CD4-positive, alpha-beta T cell (primary cell): ENCODE measurements at places on chromosomes 6 and 20. TPM values are rescaled to one million over a fixed set of nuclear protein-coding genes. Genes with fewer than 3 reads are reported as not detected.
A peak's percentile ranks its signal among the peaks of the same experiment; 100 is the strongest.

DNA sequence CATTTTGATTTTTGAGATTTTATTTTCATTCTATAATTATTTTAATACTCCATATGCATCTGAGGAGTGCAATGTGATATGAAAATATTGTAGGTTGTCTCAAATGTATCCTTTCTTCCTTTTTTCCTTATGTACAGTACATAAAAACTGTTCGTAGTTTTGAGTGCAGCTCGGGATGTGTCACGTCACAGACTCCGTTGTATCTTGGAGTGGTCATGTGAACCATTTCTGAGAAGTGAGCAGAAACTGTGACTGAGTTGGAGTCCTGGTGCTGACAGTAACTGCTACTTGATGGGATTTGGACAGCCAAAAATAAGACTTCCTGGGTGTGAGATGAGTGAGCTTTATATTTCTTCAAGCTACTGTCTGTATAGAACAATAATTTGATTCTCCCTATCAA is 761.4 kb upstream of the MAN1A1 start:
- H3K27ac ChIP-seq, result no peak overlapping the region
- no peaks in the 10 kb centered on the region for H3K4me1 ChIP-seq
- H3K4me3 ChIP-seq, result no peak overlapping the region

FAM50B gene
- total RNA-seq, result 2.8 TPM

- no peak overlapping the region for H3K27ac ChIP-seq
- DNase-seq, result no peak
- no peaks in the 10 kb centered on the region for H3K4me1 ChIP-seq
- H3K4me3 ChIP-seq, result no peak overlapping the region
- no peaks in the 10 kb centered on the region for H3K36me3 ChIP-seq
- H3K27me3 ChIP-seq, result no peaks in the 10 kb centered on the region
Measured at GRCh38 chr20:1844325-1845162, 50.7 kb upstream of the SIRPA start.

SLC32A1 gene
- not detected for total RNA-seq

GRCh38 chr20:37714978-37715672 is 21.3 kb downstream of the CTNNBL1 start:
- H3K4me1 ChIP-seq, result no peaks in the 10 kb centered on the region
- H3K27me3 ChIP-seq, result no peaks in the 10 kb centered on the region
- H3K36me3 ChIP-seq, result peaks cover 2% of the 10 kb centered on the region
- H3K27ac ChIP-seq, result no peak overlapping the region

TBXT gene
- not detected for total RNA-seq

NFATC2 gene
- 32.5 TPM for total RNA-seq

ALDH5A1 gene
- total RNA-seq, result 5.0 TPM

DNA sequence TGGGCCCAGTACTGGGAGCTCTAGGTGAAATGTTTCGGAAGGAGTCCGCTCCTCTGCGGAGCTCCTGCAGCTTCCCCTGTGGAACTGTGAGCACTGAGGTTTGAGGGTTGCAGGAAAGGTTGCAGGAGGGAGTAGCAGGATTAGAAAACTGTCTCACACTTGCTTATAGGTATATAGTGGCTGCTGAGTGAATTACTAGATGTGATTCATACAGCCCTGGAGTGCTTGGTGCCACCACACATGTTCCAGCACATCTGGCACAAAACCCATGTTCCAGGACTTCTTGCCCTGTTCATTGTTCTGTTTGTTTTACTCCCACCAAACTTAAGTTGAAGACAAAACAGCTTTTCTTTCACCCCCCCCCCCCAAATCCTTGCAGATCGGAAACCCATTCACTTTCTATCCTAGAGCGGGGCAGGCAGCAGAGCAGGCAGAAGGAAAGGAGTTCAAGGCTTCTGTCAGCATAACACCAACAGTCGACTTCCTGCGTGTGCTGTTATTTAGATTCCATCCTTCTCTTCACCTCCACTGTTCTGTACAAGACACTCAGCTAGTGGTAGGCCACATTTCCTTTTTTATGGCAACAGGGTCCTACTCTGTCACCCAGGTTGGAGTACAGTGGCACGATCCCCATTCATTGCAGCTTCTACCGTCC is 669 bp upstream of the PEX6 start:
- H3K27me3 ChIP-seq, result no peaks in the 10 kb centered on the region
- peak overlapping the region; percentile 85 for H3K27ac ChIP-seq
- peaks cover 6% of the 10 kb centered on the region for H3K36me3 ChIP-seq
- H3K4me1 ChIP-seq, result peaks cover 50% of the 10 kb centered on the region
- peak overlapping the region; percentile 85 for H3K4me3 ChIP-seq

DNA sequence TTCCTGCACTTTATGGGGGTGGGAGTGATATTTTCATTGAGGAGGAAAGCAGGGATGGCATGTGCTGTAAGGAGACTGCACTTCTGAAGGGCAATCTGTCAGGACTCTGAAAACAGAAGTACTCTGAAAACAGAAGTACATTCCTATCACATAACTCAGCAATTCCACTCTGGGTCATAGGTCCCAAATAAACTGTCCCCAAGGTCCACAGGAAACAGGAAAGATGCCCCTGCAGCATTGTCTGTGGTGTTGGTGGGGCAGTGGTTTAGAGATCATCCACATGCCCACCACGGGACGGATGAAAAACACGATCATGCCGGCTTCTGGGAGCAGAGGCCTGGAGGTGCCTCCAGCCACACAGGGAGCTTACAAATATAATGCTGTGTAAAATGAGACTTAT is 150.3 kb downstream of the OTOR start:
- H3K4me1 ChIP-seq, result no peaks in the 10 kb centered on the region
- H3K4me3 ChIP-seq, result no peak overlapping the region
- H3K36me3 ChIP-seq, result no peaks in the 10 kb centered on the region
- no peak overlapping the region for H3K27ac ChIP-seq
- no peaks in the 10 kb centered on the region for H3K27me3 ChIP-seq
- no peak for DNase-seq

RCAN2 gene
- not detected for total RNA-seq

- H3K27me3 ChIP-seq, result no peaks in the 10 kb centered on the region
- H3K36me3 ChIP-seq, result no peaks in the 10 kb centered on the region
- no peak overlapping the region for H3K27ac ChIP-seq
- no peaks in the 10 kb centered on the region for H3K4me1 ChIP-seq
- DNase-seq, result no peak
Measured at GRCh38 chr6:63739094-63739687, 103.6 kb downstream of the PHF3 start.

DNA sequence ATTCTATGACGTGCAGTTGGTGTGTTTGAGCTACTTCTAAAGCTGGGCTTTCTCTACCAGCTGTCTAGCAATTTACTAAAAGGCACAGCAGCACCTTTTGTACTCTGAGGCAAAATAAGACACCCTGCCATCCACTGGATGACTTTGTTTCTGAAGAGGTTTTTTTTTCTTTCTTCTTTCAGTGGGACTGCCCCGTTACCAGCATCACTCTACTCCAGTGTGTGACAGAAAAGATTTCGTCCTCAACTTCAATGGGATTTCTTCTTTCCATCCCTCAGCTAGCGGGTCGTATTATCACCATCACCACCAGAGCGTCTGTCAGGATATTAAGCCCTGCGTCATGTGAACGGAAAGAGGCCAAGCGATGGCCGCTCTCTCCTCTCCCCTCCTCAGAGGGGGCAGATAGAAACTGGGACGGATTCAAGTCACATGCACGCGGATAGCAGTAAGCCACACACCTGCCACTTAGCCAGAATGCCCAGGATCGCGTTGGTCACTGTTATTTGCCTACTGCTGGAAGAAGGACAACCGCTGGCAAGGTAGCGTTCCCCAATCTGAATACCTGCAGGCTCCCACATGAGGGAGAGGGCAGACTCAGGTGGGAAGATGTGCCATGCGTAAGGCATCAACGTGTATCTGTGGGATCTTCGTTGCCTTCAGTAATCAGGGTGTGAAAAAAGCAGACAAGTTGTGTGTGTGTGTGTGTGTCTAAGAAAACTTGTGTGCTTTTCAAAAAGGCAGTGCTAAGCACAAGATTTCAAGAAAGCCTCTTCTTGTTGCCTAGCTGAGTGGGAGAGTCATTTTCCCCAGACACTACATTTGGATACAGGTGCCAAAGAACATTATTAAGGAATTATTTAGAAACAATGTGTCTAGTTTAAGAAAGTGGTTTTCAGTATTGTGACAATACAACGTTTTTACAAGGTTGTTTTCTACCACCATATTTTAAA is 5.4 kb downstream of the FOXF2 start:
- H3K4me3 ChIP-seq, result no peak overlapping the region
- no peak for DNase-seq
- peaks cover 84% of the 10 kb centered on the region for H3K27me3 ChIP-seq
- H3K4me1 ChIP-seq, result peaks cover 19% of the 10 kb centered on the region
- no peaks in the 10 kb centered on the region for H3K36me3 ChIP-seq

PAX1 gene
- not detected for total RNA-seq

DNA sequence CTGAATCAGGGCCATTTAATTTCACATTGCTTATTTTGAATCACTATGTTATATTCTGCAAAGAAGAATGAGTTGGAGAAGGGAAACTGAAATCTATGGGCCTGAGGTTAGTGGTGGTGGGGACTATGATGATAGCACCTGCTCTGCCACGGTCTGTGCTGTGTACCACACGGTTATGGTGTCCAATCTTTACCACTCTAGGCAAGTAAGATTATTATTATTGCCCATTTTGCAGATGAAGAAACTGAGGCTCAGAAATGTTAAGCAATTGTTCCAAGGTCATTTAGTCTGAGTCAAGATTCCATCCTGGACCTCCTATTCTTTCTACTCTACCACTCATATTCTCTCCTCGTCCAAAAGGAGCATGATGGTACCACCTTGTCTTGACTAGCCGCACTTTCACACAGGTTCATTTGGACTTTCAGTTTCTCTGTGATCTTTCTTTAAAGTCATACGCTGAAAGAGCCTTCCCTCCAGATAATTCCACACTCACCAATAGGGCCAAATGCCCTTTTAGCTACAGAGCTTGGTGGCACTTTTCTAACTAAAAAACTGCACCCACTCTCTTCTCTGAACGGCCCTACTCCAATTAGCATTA is 56.2 kb downstream of the GFOD1 start:
- H3K36me3 ChIP-seq, result no peaks in the 10 kb centered on the region
- H3K4me3 ChIP-seq, result no peak overlapping the region
- peaks cover 56% of the 10 kb centered on the region for H3K4me1 ChIP-seq

RAB32 gene
- 0.44 TPM for total RNA-seq

POM121L2 gene
- total RNA-seq, result not detected

SIRPG gene
- total RNA-seq, result 28.3 TPM

GRCh38 chr6:145733810-145734209 is 1.5 kb downstream of the EPM2A start:
- H3K27ac ChIP-seq, result no peak overlapping the region
- no peak for DNase-seq
- H3K36me3 ChIP-seq, result no peaks in the 10 kb centered on the region
- H3K27me3 ChIP-seq, result no peaks in the 10 kb centered on the region
- H3K4me3 ChIP-seq, result no peak overlapping the region
- H3K4me1 ChIP-seq, result no peaks in the 10 kb centered on the region

GRCh38 chr6:446418-447366 is 55.1 kb downstream of the IRF4 start:
- no peak overlapping the region for H3K27ac ChIP-seq
- H3K4me3 ChIP-seq, result peak overlapping the region; percentile 45
- H3K36me3 ChIP-seq, result no peaks in the 10 kb centered on the region

DNA sequence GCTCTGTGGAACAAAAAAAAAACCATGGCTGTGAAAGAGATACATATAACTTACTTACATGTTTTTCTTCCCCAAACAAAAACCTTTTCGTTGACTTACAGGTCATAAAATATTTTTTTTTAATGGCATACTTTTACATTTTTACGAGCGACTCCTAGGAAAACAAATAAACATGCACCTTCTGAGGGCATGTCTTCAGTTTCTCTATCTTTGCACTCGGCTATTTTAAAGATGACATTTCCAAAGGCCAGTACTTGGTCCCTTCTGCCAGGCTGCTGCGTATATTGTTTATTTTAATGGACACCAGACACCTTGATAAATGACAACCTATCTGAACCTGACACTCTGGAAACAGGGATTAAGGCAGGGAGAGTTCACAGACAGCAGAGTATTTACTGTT is 49.4 kb downstream of the PIGU start:
- H3K27me3 ChIP-seq, result no peaks in the 10 kb centered on the region
- no peak for DNase-seq
- H3K4me3 ChIP-seq, result no peak overlapping the region
- H3K4me1 ChIP-seq, result no peaks in the 10 kb centered on the region
- no peak overlapping the region for H3K27ac ChIP-seq

GRCh38 chr6:132300323-132300949 is 100.8 kb downstream of the MOXD1 start:
- H3K27me3 ChIP-seq, result no peaks in the 10 kb centered on the region
- DNase-seq, result no peak
- no peaks in the 10 kb centered on the region for H3K4me1 ChIP-seq
- no peak overlapping the region for H3K27ac ChIP-seq

DNA sequence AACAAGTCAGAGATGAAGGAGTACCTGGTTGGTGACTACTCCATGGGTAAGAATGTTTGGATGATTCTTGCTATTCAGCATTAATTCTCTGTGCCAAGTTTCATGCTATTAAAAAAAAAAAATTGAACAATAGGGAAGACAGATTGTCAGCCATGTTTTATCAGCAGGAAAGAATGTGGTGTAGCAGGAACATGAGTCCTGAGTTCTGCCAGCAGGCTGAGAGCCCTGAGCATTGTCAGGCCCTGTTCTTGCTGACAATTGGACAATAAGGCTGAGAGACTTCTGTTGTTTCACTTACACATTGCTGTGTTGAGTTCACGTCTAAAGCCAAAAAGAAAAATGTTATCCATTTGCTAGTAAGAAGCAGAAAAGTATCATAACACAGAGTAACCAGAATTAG is 70.4 kb upstream of the SMIM28 start:
- H3K4me3 ChIP-seq, result no peak overlapping the region
- no peaks in the 10 kb centered on the region for H3K4me1 ChIP-seq
- H3K27ac ChIP-seq, result no peak overlapping the region
- no peaks in the 10 kb centered on the region for H3K27me3 ChIP-seq

PLN gene
- total RNA-seq, result not detected

GRCh38 chr6:98827295-98828159 is 6.8 kb upstream of the POU3F2 start:
- no peaks in the 10 kb centered on the region for H3K36me3 ChIP-seq
- peaks cover 94% of the 10 kb centered on the region for H3K27me3 ChIP-seq
- peaks cover 53% of the 10 kb centered on the region for H3K4me1 ChIP-seq

DPM1 gene
- total RNA-seq, result 44.5 TPM

DNA sequence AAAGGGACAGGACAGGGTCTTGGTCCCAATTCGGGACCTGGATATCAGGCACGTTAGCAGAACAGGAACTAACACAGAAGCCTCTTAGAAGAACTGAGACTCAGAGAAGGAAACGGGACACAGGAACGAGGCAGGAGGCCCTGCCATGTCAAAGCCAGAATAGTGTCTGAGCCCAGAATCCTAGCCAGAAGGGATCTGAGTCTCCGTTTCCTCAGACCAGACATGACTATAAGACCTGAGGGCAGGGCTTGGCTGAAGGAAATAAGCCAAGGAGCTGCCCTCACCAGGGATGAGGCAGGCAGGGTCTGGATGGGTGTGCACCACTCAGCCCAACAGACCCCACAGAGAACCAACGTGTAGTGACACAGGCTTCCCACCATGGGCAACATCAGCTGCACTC is 40.3 kb downstream of the TRERF1 start:
- no peak overlapping the region for H3K27ac ChIP-seq
- H3K4me3 ChIP-seq, result no peak overlapping the region
- peaks cover 16% of the 10 kb centered on the region for H3K4me1 ChIP-seq
- peaks cover 2% of the 10 kb centered on the region for H3K36me3 ChIP-seq
